ENCODE measurements at places on chromosomes 4 and X.

- no peak for DNase-seq
These were observed 1681.9 kb upstream of the ADGRL3 start for GRCh38 chr4:59518005-59518823.

- DNase-seq: no peak
These were observed 241.3 kb upstream of the CXorf66 start for GRCh38 chrX:140206657-140207056.

- no peak for DNase-seq
These were observed 46.7 kb downstream of the RUFY3 start for GRCh38 chr4:70768301-70768948.

- DNase-seq: no peak
These were observed 137.4 kb downstream of the DCLK2 start for GRCh38 chr4:150215601-150216000.

GRCh38 chr4:13535708-13536361 is 8.5 kb downstream of the NKX3-2 start:
- no peak for DNase-seq

DNA sequence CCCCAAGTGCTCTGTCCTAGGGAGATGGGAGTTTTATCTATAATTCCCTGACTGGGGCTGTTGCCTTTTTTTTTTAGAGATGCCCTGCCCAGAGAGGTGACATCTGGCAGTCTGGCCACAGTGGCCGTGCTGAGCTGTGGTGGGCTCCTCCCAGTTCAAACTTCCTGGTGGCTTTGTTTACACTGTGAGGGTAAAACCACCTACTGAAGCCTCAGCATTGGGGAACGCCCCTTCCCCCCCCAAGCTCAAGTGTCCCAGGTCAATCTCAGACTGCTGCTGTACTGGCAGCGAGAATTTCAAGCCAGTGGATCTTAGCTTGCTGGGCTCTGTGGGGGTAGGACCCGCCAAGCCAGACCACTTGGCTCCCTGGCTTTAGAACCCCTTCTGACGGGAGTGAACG is 38.3 kb upstream of the CBLL2 start:
- no peak for DNase-seq

GRCh38 chr4:22875587-22876257 is 183.0 kb downstream of the GBA3 start:
- no peak for DNase-seq

- no peak for DNase-seq
These were observed 102.7 kb downstream of the SPCS3 start for GRCh38 chr4:176422511-176422910.
